KG1 (cell line): ENCODE measurements at places on chromosomes 7 and 10.

- DNase-seq: no peak
These were observed 201.4 kb downstream of the HECW1 start for GRCh38 chr7:43313628-43314378.

GRCh38 chr7:45709168-45710042 lies 135.2 kb downstream of the ADCY1 start:
- DNase-seq: no peak

DNA sequence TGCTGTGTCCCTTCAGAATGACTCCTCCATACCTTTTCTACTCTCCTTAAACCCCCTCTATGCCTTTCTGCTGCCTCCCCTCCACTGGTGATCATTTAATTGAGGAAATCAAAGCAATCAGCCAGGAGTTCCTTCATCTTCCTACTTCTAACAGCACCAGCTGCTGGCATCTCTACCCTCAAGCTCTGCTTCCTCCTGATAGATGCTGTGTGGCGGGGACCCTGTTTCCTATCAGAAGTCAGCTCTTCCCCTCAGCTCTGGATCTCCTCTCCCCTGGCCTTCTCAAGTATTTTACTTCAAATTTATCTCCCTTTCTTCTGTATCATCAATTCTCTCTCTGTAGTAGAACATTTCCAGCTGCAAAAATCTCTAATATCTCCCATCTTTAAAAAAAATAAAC lies 183.7 kb downstream of the ELMO1 start:
- DNase-seq: no peak

GRCh38 chr7:133789974-133790373 lies 337.2 kb upstream of the LRGUK start:
- DNase-seq: no peak

GRCh38 chr7:22447008-22447407 lies 53.0 kb downstream of the STEAP1B start:
- no peak for DNase-seq

DNA sequence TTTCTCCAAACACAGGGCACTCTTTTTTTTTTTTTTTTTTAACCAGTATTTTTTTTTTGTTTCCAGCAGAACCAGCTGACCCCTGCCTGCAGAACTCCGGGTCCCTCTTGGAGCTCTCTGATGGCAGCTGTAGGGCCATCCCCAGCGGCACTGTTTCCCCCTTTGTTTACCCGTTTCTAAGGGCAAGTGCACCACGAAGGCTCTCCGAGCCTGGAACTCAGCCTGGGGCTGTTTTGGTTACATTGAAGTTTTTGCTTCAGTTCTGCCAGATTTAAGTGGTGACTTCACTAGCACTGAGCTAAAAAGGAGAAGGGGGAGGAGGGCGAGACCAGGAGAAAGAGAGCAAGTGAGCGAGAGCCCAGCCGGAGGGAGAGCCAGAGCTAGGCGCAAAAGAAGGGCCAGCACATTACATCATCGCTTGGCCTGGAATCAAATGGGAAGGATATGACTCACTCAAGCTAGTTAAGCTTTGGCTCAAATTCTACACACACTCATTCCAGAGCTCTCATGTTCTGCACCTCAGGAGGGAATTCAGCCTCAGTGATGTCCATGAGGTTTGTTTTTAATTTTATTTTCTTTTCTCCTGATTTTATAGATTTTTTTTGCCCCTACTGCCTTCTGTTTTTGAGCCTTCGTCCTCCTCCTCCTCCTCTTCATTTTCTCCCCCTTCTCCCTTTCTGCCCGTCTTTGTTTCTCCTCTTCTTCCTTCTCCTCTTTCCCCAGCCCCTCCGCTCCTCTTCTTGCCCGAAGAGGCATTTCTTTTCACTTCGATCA lies 272.3 kb downstream of the TRIL start:
- DNase-seq: peak; percentile 26

DNA sequence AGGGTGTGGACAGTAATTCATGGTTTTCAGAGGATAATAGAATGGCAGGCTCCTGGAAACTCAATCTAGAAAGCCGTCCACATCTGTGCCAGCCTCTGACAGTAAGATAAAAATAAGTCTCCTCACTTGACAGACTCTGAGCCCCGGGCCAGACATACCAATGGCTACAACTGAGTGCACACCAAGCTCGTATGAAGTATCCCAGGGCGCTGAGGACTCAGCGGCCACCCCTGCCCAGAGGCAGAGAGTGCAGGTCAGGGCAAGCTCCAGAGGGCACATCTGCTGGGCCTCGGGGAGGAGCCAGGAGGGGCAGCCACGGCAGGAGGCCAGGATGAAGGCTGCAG lies 262.8 kb upstream of the TCERG1L start:
- no peak for DNase-seq

DNA sequence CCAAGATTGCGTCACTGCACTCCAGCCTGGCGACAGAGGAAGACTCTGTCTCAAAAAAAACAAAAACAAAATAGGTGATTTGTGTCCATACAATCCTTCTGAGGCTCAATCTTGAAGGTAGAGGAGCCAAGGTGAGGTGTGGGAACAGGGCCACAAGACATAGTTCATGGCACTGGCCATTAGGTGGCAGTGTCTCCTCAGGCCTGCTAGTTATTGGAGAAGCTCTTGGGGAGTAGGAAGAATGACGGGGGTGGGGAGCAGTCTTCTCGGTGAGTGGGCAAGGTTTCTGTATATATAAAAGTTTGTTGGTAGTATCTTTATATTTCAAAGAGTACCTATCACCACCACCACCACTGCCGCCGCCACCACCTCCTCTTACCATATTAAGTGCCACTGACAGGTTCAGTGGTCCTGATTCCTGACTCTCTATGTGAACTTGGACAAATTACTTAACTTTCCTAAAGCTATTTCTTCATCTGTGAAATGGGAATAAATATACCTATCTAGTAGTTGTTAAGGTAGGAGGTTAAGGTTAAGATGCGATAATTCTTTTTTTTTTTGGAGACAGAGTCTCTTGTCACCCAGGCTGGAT lies 24.0 kb downstream of the CCSER2 start:
- peak; percentile 34 for DNase-seq

DNA sequence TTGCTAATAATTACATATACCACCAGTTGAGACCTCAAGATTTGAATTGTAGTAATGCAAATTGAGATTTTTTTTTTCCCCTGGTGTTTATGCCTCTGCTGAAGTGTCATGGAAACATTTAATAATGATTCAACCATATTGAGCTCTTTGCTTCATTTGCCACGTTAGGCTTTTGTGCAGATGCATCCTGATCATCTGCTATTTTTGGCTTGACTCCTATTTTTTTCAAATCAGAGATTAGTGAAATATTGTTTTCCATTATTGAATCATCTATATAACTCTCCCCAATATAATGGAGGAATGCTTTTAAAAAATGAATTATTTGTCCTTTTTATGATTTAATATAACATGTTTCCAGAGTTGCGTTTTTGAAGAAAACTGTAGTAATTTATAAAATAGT lies 115.1 kb downstream of the SRI start:
- DNase-seq: no peak

DNA sequence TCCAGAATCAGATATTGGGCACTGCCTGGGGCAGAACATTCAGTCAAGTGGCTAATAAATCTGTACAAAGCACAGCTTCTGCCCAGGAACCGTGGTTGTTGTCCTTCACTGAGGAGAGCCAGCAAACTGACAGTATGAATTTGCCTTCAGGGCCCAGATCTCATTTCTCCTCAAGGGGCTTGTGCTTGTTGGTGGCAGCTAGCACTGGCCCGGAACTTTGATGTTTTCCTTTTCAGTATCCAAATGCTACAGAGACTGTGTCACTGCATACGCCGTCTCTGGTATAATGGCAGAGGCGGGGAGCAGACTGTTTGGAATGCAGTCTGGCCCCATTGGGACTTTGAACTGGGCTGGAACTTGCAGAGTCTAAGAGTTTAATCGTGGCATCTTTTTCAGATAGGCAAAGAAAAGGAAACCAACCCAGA lies 30.4 kb upstream of the ADD3 start:
- no peak for DNase-seq

DNA sequence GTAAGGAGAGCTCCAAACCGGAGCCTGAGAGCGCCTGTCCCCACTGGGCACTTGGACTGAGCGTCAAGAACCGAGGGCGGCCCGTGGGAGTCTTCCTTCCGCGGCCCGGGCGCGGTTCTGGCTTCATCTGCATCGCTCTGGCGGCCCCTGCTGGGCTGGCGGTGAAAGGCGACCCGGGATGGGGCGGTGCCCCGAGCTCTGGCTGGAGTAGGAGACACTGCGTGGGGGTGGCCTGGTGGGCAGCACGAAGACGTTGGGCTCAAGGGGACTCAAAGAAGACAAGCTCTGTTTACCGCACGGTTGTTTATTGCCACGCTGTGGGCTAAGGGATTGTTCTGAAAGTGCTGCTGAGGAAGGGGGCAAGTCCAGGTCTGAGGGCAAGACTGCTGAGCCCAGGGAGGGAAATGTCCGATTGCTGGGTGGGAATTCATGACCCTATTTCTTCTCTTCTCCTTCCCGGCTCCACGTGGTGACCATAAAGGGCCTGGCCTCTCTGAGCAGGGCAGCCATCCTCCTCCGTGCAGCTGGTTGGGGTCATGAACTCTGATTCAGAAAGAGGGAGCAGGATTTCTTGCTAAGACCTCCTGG lies 29.8 kb downstream of the PLAU start:
- peak; percentile 73 for DNase-seq

GRCh38 chr10:35822316-35822715 lies 180.2 kb upstream of the FZD8 start:
- no peak for DNase-seq

DNA sequence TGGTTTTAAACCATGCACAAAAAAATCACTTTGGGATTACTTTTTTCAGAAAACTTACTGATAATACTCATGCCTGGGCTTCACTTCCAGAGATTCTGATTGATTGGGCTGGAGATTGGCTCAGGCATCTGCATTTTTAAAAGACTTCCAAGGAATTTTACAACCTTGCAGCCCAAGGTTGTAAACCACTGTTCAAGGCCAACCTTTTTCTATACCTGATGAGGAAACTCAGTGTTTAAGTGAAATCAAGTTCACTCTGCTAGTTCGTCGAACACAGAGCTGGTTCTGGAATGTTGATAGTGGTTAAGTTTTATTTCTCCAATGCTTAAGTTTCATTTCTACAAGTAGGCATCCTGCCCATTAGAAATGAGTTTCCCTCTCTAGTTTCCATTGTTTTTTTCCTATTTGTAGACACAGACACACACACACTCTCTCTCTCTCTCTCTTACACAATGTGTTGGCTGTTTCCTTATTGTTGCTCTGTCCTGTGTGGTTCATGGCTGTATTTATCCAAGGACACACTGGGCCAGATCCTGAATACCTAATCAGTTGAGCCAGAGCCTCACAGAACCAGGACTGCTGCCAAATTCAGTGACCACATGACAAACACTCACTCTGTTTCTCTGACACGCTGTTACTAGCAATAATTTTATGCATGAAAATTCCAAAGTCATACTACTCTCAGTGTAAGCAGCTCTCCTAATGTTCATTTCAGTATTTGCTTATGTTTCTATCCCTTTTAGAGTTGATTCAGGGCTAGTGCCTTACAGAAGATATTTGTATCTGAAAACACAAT lies 3.7 kb upstream of the IFIT1B start:
- no peak for DNase-seq

- DNase-seq: no peak
These were observed 9.5 kb upstream of the ASAH2 start for GRCh38 chr10:50260791-50261281.

GRCh38 chr10:101875068-101875688 lies 31.6 kb upstream of the KCNIP2 start:
- DNase-seq: no peak

GRCh38 chr10:110522365-110522988 lies 24.8 kb downstream of the DUSP5 start:
- DNase-seq: no peak

DNA sequence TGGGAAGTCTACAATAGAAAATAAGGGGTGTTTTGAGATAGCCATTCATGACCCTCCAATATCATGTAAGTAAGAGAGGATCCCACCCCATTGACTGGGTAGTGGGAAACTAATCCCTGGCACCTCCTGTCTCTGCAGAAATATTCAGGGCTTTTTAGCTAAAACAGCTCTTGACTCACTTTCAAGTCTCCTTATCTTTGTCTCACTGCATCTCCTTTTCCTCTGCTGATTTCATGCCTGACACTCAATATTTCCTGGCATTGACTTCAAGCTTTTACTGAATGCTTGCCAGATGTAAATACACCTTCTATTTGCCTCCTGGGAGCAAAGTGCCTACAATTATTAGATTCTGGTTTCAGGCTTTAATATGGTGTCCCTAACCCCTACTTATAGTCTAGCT lies 57.1 kb downstream of the CHRM2 start:
- no peak for DNase-seq

DNA sequence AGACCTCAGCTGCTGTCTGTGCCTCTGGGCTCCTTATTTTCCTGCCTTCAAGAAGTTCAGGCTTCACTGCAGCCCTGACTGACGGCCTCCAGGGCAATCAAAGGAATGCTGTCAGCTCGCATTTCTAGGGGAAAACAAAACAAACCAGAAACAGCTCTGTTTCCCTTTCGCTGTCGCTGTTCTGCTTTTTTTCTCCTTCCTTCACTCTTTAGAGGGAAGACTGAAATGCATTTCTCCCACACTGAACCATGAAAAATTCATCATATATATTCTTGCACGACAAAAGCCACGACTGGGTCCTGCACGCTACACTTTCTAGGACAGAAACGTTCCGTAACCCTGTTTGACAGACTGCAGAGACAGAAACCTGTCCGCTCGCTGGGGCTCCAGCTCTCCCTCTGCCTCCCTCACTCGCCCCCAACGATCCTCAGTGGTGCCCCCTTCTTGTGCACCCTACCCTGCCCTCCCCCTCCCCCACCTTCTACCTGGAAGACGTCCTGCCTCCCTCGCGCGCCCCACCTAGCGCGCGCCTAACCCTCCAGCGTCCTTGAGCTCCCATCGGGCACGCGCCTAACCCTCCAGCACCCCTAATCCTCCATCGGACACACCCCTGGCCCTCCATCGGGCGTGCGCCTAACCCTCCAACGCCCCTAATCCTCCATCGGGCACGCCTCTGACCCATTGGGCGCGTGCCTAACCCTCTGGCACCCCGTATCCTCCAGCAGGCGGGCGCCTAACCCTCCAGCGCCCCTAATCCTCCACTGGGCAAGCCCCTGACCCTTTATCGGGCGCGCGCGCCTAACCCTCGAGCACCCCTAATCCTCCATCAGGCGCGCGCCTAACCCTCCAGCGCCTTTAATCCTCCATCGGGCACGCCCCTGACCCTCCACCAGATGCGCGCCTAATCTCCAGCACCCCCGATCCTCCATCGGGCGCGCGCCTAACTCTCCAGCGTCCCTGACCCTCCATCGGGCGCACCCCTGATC lies 37.1 kb downstream of the SVOPL start:
- no peak for DNase-seq

- no peak for DNase-seq
These were observed 39.7 kb upstream of the MKRN1 start for GRCh38 chr7:140519007-140519399.

- DNase-seq: no peak
These were observed 114.9 kb upstream of the NANOS1 start for GRCh38 chr10:118914629-118915028.

- DNase-seq: no peak
These were observed 77.0 kb downstream of the OAT start for GRCh38 chr10:124341768-124342135.

GRCh38 chr10:126373147-126373546 lies 15.1 kb downstream of the ADAM12 start:
- no peak for DNase-seq

- DNase-seq: no peak
These were observed 41.6 kb upstream of the FHIP2A start for GRCh38 chr10:114779803-114780576.

GRCh38 chr10:121832647-121833046 lies 95.2 kb downstream of the ATE1 start:
- no peak for DNase-seq
